Activated naive CD4-positive, alpha-beta T cell treated with Interleukin-2 at 50 U/mL for 16 hours (primary cell): ENCODE measurements at places on chromosomes 4 and X.
A peak's percentile ranks its signal among the peaks of the same experiment; 100 is the strongest.

DNA sequence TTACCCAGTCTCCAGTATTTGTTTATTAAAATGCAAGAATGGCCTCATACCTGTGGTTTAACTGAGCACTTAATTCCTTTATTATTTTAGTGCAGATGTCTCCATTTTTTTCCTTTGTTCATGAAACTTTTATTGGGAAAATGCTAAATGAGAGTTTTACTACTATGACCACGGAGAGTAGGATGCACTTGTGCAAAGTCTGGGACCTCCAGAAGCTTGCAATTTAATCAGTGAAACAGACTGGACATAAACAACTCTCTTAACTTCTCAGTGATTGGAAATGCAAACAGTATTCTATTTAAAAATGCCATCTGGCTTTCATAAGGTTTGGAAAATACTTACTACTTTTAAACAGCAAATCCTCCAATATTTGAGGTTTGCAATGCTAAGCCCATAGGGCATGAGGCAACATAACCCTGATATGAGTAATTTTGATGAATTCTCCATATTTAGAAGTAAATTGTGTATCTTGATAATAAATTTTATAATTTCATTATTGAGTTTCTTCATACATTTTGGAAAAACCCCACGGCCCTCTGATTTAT, 718.7 kb upstream of the MAGEB2 start:
- no peak for DNase-seq

DNA sequence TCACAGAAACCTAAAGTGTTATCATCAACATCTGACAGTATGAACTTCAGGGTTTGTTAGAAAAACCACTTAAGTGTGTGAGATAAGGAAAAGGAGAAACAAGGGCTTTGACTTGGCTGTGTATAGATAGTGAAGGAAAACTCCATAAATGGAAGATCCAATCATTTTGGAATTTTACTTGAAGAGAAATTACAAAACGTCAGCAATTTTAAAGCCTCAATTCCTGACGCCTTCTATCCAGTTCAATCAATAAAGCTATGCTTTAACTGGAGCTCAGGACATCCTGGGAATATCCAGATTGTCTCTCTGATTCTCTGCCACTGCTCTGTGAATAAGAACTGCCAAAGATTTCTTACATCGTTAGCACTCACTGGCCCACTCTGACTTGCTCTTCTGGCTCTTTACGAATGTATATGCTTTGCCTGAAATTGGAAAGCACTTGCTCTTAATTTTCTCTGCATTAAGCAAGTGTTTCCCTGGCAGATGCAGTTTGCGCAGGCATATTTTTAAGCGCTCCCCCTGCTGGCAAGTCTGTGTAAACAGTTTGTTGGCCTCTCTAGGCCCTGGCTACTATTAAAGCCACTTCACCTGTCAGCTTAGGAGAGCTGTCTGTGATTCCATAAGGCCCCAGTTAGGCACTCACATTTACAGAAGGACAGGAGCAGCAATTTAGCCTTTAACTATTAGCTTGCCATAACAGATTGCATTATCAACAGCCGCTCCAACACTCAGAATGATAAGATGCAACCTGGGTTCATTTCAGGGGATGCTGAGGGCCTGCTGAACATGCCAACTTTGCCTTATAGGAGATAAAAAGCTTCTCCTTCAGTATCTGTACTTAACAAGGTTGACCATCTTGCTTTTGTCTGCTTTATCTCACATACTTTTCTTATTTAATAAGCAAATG, 251.4 kb upstream of the DDX53 start:
- peak; percentile 20 for DNase-seq

DNA sequence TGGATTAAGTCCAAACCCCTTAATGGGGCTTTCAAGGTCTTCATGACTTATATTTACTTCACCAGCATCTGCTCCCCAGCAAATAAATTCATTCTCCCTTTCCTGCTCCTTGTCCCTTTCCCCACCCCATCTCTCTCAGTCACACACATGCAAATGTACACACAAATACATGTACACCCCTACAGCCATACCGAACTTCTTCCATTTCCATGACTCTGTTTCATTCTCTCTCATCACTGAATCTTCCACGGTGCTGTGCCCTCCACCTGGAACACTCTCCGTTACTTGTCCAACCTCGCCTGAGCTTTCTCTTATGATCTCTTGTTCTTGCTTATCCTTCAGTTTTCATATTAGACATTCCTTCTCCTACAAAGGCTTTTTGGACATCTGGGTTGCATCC, 22.0 kb upstream of the RPA4 start:
- no peak for DNase-seq

DNA sequence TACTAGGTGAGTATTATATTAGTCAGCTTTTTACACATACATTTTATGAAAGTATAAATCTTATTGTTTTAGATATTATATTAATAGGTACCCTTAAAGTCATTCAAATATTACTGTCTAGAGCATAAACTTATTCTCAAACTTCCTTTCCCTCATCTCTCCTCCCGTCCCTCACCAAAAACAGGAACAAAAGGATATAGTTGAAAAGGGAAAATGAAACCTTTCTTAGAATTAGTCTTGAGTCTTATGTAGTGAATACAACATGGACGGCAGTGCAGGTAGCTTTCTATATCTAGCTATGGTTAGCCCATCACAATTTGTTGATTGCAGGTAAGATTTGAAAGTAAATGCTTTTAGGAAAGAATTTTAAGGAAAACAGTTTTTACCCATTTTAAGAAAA, 65.6 kb downstream of the RBPJ start:
- DNase-seq: no peak
